ENCODE measurements at places on chromosomes 6 and 20. TPM values are rescaled to one million over a fixed set of nuclear protein-coding genes. Genes with fewer than 3 reads are reported as not detected.

Gene SGK2
- total RNA-seq = 1.7 TPM

Gene PRDM13
- not detected for total RNA-seq

Gene CRIP3
- total RNA-seq = 25.8 TPM

Gene ITPA
- total RNA-seq = 55.5 TPM

Gene ELOVL2
- not detected for total RNA-seq

Gene TRAM2
- 14.0 TPM for total RNA-seq

Gene GNMT
- 2.8 TPM for total RNA-seq

Gene DEFB124
- not detected for total RNA-seq

Gene POU5F1
- 0.83 TPM for total RNA-seq

Gene SALL4
- total RNA-seq = not detected

Gene SPATA25
- 2.9 TPM for total RNA-seq

Gene HSPA12B
- total RNA-seq = not detected

Gene EBF4
- total RNA-seq = 5.0 TPM
